ENCODE measurements at places on chromosomes 1 and 21.

DNA sequence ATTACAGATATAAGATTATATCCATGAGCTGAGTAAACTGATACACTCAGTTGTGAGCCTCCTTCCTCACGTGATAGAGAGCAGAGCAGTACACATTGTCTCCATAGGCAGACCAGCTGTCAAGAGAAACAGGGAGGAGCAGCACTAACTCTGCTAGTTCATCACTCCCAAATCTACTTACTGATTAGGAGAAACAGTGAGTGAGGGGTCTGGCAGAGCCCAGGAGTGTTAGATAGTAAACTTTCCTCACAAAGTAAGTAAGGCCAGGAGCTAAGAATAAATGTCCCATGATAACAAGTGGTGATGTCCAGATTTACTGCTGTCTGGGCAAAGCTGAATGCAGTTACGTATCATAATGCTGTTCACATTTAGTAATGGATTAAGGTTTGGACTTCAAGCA lies 168.6 kb upstream of the KCNK2 start:
- no peak for DNase-seq

DNA sequence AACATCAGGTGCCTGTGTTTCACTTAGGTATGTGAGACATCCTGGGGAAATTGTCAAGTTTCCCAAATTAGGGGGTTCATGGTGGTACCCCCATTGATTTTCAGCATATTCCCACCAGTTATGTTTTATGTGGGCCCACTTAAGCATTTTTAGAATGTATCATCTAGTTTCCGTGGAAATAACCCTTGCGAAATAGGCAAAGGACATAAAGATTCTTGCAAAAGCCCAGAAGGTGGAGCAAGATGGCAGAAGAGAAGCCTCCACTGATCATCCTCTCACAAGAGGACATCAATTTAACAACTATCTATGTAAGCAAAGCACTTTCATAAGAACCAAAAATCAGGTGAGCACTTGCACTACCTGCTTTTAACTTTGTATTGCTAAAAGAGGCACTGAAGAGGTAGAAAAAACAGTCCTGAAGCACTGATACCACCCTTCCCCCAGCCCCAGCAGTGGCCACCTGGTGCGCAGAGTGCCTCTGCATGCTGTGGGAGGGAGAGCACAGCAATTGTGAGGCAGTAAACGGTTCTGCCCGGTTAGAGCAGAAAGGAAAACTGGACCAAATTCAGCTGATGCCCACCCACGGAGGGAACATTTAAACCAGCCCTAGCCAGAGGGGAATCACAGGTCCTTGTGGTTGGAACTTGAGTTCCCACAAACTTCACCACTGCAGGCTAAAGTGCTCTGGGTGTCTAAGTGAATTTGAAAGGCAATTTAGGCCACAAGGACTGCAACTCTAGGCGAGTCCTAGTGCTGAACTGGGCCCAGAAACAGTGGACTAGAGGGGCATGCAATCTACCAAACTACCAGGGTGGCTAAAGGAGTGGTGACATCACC lies 23.2 kb downstream of the MCOLN2 start:
- peak; percentile 6 for DNase-seq

DNA sequence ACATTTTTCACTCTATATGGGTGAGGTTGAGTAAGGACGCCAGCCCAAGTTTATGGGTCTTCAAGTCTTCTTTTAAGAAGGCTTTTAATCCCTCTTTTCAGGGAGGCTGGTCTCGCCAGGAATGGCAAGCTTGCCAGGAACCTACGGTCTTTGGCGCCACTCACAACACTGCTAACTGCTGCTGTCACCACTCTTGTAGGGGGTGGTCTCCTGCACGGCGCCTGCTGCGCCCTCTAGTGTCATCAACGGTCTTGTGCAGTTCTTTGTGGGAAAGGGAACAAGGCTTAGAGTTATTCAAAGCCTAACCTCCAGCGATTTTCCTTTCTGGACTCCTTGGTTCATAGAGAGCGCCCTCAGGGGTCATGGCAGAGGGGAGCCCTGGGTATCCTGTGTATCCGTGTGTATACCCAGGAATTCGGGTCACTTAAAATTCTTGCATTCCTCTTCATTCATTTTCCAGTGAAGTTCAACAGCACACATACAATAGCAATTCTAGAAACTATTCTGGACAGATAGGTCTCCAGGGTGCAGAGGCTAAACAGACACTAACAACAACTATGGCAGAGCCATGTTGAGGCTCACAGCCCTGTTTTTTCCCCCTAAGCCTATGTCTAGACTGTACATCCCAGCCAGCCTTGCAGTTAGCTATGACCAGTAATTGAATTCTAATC lies 392.8 kb upstream of the CAMK1G start:
- peak; percentile 61 for DNase-seq

DNA sequence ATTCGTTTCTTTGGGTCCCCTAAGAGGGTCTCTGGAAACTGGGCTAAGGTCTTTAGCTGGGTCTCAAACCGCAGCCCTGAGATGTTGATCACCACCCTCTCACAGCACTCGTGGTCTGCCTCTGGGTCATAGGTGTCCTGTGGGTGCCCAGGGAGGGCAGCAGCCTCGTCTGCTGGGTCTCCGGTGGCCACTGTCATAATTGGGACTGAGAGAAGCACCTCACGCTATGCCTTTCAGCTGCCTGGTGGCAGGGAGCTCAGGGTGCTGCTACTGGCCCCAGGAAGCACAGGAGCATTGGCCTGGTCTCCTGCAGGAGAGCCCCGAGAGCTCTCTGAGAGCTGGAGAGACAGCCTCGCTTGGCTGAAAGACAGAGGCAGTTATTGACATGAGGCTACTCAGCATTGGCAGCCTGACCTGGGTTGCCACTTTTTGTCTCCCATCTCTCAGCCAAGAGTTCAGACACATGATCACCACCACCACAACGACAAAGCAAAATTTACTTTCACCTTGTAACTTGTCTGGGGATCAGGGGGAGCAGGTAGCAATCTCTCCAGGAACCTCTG lies 1.5 kb downstream of the KCNA2 start:
- no peak for DNase-seq

GRCh38 chr1:54109129-54110090 lies 43.4 kb downstream of the CDCP2 start:
- no peak for DNase-seq

DNA sequence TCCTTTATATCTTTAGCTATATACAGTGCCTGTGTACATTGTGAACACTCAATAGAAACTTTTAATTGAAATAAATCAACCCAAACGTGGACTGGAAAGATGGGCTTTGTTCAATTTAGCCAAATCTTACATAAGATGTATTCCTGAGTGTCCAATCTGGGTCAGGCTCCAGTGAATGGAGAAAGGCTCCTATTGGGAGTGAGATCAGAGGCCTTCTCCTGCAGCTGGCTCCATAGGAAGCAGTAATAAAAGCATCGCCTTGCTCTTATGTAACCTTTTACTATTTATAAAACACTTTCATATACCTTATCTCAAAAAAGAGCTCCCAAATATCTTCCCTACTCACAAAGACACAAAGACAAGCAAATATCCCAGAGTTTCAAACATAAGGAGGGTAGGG lies 24.9 kb upstream of the RGS16 start:
- no peak for DNase-seq

DNA sequence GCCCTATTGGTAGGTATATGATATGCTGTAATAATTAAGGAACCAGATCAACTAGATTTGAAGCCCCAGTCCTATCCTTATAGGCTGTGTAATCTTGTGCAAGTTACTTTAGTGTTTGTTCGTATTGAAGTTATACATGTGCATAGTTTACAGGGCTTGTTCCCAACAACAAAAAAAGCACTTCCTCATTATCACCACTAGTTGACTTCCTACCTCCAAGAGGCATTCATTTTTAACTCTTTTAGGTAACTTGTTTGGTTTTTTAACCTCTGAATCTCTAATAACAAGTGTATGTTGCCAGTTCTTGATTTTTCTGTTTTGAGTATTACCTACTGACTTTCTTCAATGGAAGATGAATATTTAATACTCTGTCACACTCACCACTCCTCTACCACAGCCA lies 71.9 kb downstream of the ST3GAL3 start:
- no peak for DNase-seq

GRCh38 chr1:168081373-168082007 lies 55.2 kb downstream of the GPR161 start:
- peak; percentile 78 for DNase-seq

GRCh38 chr1:26471498-26472319 lies 531 bp upstream of the HMGN2 start:
- DNase-seq = peak; percentile 70
